ENCODE measurements at places on chromosomes 4 and X. TPM values are rescaled to one million over a fixed set of nuclear protein-coding genes. Genes with fewer than 3 reads are reported as not detected.

GRCh38 chr4:52107336-52107735 lies 56.2 kb downstream of the SPATA18 start:
- no peak for DNase-seq

DNA sequence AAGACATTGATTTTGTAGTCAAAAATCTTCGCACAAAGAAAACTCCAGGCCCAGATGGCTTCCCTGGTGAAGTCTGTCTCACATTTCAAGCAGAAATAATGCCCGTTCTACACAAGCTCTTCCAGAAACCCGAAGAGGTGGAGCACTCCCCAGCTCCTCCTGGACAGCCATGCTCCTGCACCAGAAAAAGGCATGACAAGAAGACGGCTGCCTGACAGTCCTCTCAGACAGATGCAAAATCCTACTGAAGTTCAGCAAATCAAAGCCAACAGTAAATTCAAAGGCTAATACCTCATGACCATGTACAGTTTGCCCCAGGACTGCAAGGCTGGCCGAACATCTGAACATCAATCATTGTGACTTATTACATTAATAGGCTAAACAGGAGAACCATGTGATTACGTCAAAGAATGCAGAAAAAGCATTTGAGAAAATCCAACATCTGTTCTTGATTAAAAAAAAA lies 30.8 kb upstream of the MXD4 start:
- DNase-seq, result no peak

- DNase-seq, result no peak
Observed at GRCh38 chr4:62450740-62451139, 1250.6 kb downstream of the ADGRL3 start.

DNA sequence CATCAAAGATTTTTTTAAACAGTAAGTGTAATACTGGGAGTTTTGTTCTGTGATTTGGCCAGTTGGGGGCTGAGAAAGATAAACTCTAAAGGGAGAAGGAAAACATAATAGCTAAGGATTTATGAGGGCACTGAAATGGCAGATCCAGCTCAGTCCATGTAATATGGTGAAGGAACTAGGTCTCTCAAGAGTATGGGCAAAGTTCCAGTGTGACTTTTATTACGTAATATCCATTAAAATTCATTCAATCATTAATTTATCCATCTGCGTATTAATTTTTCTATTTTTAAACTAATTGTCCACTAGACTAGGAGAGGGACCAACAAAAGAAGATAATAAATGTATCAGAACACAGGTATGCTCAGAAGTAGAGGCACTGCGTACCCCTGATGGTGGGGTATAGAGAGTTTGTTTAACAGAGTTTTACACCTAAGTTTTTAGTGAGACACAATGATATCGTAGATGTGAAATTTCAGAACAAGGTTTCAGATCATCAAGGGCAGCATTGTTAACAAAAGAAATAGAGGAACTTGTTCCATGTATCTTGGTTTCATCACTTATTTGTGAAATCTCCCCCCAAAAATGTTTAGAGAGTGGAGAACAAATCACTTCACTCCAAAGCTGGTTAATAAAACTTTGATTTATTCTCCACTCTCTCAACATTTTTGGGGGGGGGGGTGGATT lies 351.1 kb downstream of the GRXCR1 start:
- no peak for DNase-seq

AMTN gene
- not detected for polyA plus RNA-seq

GRCh38 chr4:119082661-119083060 lies 53.0 kb upstream of the MYOZ2 start:
- DNase-seq, result no peak

DNA sequence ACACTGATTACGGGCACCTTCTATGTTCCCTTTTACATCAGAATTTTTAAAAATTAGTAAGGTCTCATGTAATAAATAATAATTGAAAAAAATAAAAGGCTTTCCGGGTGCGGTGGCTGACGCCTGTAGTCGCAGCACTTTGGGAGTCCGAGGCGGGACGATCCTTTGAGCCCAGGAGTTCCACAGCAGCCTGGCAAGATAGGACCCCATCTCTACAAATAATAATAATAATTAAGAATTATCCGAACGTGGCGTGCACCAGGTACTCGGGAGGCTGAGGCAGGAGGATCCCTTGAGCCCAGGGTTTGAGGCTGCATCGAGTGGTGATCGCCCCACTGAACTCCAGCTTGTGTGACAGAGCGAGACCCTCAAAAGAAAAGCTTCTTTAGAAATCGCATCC lies 771 bp upstream of the LAMTOR3 start:
- DNase-seq, result no peak

- DNase-seq, result no peak
Observed at GRCh38 chrX:87067795-87068369, 449.7 kb upstream of the KLHL4 start.

DNA sequence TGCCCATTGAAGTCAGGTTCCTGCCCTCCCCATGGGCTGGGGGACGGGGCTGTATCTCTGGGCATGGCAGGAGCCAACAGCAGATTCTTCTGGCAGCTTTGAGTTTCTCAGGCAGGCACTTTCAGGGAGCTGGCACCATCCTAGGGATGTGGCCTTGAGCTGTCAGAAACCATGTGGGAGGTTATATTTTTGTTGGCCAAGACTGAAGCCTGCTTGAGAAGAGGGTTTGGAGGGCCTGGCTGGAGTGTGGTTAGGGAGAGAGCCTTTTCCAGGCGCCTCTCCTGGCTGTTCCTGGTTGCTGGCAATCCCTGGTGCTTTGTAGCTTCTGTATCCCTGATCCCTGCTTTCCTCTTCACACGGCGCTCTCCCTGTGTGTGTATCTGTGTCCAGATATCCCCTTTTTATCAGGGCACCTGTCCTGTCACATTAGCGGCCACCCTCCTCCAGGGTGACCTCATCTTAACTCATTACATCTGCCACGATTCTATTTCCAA lies 30.6 kb upstream of the SORCS2 start:
- DNase-seq, result no peak

DNA sequence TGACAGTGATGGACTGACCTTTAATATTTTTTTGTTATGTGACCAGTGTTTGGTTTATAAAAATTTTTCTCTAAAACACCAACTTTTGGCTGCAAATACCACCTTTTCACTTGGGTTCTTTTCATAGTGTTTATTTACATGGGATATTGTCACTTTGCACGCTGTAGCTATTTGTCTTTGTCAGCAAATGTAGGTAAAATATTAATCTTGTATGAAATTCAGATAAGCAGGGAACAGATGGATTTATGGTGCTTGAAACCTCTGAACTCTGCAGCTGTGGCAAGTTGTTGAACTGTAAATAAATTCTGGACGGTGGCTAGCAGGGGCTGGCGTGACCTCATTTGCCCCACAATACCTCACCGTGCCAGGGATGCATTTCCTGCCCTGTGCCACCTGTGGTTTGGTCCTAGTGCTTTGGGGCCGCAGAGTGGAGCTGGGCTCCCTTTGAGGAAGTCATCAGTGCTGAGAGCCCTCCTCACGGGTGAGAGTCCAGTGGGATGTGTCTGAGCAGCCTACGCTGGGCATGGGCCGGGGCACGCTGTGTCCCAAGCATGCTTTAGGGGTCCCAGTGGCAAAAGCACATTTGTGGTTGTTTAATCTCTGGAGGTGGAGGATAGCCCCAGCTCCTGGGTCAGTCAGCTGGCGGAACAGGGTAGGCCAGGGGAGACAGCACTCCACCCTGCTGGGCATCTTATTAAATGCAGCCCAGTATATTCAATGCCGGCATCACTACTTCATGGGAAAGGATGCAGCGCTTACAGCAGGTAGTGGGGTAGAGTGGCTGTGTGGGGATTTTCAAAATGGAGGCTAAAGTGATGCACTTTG lies 108.6 kb downstream of the TBL1X start:
- DNase-seq, result no peak

Measured in left renal pelvis (tissue), 4 donors.